ENCODE measurements at places on chromosomes 4 and X.

- DNase-seq = peak; percentile 2
These were observed 7.5 kb downstream of the APEX2 start for GRCh38 chrX:55007656-55008055.

DNA sequence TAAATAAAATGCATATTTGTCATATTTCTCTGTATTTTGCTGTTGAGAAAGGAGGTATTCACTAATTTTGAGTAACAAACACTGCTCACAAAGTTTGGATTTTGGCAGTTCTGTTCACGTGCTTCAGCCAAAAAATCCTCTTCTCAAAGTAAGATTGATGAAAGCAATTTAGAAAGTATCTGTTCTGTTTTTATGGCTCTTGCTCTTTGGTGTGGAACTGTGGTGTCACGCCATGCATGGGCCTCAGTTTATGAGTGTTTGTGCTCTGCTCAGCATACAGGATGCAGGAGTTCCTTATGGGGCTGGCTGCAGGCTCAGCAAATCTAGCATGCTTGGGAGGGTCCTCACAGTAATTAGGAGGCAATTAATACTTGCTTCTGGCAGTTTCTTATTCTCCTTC lies 3.3 kb downstream of the HTT start:
- DNase-seq = no peak

DNA sequence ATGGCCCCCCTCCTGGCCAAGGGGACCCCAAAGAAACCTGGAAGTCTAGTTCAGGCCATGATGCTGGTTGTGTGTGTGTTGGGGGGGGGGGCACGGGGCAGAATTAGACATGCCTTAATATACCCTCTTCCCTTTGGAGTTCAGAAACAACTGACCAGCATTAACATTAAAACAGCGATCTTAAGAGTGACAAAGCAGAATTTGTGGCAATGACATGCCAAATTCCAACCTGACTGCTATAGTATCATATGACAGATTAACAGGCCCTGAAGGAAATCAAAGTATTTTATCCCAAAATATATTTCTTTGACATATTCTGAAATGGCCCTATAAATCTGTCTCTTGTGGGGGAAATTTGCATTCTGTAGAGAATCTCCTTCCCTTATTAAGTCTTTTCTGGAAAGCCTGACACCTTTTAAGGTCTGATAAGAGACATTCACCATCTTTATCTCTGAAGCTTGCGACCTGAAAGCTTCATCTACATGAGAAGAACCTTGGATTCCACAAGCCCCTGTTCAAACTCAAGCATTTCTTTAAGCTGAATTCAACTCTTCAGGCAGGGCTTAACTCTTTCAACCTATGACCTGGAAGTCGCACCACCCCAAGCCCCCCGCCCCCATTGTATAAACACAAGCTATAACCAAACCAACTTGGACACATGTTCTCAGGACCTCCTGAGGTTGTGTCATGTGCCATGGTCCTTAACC lies 40.2 kb downstream of the ABCB7 start:
- DNase-seq = no peak

GRCh38 chr4:34261799-34262314 lies 1982.5 kb downstream of the ARAP2 start:
- DNase-seq = no peak

Measured in H54 (cell line).